ENCODE measurements at places on chromosomes 11 and 22. TPM values are rescaled to one million over a fixed set of nuclear protein-coding genes. Genes with fewer than 3 reads are reported as not detected.

GRCh38 chr11:43399983-43400630 lies 41.4 kb downstream of the TTC17 start:
- no peak for DNase-seq

Gene UPK2
- 240 TPM for total RNA-seq

Gene UBQLN3
- total RNA-seq = 0.70 TPM

Gene MPZL2
- total RNA-seq = 226 TPM

Gene KDELR3
- total RNA-seq = 7.5 TPM

Gene SAA4
- total RNA-seq = not detected

Data from ureter (tissue), 1 donor.